ENCODE measurements at places on chromosomes 16 and 17.

- no peak for DNase-seq
Measured at GRCh38 chr17:71109697-71110096, 940.4 kb downstream of the KCNJ2 start.

DNA sequence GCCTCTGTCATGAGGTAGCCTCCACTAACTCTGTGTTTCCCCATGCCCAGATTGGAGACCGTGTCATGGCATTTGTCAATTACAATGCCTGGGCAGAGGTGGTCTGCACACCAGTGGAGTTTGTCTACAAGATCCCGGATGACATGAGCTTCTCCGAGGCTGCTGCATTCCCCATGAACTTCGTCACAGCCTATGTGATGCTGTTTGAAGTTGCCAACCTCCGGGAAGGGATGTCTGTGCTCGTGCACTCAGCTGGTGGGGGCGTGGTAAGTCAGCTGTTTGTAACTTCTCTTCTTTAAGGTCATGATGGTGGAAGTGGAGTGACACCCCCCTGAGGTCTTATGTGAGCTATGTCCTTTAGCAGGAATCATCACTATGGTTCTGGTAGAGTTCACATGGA is 36.8 kb downstream of the VAT1L start:
- no peak for DNase-seq

DNA sequence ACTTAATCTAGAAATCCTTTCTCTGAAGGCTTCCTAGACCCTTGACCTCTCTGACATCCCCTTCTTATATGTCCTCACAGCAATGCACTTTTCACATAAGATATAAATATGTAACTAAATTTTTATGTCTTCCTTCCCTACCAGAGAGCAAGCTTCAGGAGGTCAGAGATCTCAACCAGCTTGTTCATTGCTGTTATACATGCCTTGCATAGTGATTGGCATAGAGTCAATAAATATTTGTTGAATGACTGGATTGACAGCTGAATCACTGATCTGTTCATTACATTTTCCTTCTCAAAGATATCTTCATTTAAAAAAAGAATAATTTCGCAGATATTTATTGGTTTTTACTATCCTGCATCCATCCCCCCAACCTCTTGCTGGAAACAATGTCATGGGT is 29.5 kb downstream of the HYDIN start:
- no peak for DNase-seq

- DNase-seq, result no peak
Measured at GRCh38 chr17:13544292-13544691, 57.4 kb downstream of the HS3ST3A1 start.

DNA sequence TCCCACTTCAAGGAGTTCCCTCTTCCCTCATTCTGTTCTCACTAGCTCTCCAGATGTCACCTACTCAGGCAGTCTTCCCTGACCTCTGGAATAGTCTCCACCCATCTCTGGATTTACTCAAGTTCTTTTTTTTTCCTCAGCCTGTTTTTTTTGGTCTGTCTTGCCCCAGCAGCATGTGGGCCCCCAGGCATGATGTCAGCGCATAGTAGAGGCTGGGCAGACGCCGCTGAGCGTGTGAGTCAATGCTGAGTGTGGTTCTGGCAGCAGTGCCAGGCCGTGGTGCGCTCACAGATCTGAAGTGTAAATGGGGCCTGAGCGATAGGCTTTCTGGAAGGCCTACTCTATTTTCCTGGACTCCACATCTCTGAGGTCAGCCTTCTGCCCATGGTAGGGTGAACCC is 2.7 kb upstream of the KCNJ18 start:
- DNase-seq, result no peak

DNA sequence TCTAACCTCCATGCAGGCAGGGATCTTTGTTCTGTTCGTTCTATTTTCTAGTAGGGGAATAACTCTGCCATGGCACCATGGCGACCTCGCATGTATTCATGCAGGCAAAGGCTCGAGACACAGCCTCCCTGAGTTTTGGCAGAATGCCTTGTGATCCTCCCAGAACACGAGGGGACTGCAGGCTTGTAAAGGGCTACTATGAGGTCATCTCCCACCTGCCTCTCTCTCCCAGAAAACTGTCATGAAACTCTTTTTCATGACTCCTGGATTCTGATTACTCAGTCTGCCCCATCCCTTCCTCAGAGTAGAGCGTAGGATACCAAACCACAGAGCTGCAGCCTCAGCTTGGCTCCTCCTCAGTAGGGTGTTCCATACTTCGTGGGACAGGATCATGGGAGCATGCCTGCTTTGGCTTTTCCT is 64.3 kb downstream of the IGF2BP1 start:
- no peak for DNase-seq

DNA sequence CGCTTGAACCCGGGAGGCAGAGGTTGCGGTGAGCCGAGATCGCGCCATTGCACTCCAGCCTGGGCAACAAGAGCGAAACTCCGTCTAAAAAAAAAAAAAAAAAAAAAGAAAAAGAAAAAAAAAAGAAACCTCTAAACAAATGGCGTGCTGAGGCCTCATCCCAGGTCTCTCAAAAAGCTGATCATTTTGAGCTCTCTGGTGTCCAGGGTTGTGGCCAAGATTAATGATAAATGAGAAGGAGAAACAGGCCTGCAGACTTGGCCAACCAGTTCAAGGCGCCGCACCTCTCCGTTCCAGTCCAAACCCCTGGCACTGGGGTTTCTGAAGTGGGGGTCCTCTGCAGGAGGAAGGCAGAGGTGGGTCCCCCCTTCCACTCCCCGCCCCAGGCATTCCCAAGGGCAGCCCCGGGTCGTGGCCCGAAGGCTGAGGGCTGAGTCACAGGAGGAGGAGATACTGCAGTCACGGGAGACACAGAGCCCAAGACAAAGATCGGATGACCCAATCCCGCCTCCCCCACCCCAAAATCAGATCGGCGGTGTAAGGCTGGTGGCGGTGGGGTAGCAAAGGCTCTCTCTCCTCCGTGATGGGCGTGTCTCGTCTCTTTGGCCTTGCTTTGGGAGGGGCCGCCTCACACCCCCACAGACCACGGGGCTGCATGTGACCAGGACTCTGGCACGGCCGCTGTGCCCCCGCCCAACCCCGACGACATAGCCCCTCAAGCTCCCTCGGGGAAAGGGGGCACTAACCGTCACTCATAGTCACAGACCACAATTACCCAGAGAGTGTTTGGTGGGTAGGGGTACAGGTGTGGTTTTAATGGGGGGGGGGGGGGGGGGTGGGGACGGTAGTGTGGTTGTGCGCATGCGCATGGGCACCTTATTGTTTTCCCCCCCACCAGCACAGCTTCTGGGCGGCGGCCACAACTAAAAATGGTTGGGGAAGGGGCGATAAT is 1.1 kb downstream of the VAT1 start:
- peak; percentile 71 for DNase-seq

- DNase-seq, result no peak
Measured at GRCh38 chr17:258906-259305, 77.5 kb upstream of the DOC2B start.

DNA sequence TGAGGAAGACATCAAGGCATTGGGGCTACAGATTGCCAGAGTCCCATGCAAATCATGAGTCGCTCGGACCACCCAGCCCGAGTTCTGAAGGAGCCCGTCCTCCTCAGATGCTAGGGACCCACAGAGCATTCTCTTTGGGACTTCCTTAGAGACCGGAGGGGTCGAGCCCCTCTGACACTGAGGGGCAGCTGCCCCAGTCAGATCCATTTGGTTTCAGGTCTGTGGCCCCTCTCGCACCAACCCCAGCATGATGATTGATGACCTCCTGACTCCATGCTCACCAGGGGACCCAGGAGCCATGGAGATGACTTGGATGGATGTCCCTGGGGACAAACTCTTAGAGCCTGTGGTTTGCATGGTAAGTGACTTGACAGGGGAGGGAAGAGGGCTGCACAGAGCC is 8.0 kb downstream of the PDF start:
- no peak for DNase-seq

DNA sequence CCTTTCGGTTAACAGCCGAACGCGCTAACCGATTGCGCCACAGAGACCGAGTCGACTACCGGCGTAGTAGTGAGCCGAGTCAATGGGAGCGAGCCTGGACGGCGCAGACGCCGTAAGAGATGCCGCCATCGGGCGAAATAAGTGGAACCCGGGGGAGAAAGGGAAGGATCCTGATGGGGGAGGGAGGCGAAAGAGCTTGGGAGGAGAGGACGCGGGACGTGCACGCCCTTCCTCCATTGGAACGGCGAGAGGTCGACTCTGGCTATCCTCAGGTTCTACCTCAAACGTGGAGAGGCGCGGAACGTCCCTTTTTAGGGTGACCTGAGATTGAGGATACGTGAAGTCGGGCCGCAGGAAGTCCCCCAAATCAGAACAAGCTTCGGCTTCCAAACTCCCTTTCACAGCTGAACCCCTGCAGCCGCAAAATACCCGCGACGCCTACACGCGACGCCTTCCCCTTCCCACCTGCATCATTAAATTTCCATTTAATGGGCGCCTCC is 683 bp upstream of the PSMB3 start:
- DNase-seq, result peak; percentile 68

DNA sequence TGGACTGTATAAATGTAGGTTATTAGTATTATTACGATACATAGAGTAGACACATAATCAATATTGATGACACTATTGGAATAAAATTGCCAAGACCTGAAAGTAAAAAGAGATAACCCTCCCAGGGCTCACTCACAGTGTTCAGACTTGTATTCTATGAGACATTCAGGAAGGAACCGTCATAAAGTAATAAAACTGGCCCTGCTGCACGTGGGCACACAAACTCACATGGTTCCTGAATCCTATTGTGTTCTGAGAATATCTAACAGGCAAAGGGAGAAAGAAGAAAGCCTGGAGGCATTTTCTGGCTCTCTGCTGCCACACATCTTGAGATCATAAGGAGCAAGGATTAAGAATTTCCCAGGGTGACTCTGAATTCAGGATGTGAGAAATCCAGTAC is 575.9 kb downstream of the HS3ST4 start:
- DNase-seq, result no peak

Data from inflammatory macrophage treated with lipopolysaccharide for 1 hour (primary cell).